ENCODE measurements at places on chromosomes 7 and 10.

DNA sequence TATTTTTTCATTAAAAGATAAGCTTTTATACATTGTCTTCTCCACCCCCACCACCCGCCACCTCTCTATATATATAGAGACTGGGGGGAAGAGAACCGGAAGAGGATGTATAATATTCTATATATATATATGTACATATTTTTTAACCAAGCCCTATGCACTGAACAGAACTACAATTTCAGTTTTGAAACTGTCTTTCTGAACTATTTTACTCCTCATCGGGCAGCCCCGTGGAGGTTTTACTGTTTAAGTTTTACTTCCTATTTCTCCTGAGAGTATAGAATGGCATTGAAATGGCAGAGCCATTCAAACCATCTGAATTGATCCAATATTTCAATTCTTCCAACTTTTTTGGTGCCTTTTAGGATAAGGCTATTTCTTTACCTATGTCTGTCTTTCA is 1047.1 kb downstream of the NRG3 start:
- no peak for DNase-seq

DNA sequence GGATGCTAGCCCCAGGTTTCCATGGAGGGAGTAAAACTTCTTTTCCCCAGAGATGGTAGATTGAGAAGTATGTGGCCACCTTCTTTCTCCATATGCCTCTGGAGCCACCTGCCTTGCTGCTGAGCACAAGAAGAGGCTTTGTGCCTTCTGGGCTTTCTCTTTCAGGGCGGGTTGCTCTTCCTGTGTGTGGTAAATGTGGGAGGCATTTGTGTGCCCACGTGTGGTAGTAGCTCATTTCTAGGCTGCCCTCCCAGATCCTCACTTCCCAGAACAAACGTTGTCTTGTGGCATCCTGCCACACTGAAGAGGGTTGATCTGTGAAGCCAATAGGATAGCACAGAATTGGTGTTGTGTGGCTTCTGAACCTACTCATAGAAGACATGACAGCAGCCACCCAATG is 342.0 kb upstream of the PODXL start:
- no peak for DNase-seq

DNA sequence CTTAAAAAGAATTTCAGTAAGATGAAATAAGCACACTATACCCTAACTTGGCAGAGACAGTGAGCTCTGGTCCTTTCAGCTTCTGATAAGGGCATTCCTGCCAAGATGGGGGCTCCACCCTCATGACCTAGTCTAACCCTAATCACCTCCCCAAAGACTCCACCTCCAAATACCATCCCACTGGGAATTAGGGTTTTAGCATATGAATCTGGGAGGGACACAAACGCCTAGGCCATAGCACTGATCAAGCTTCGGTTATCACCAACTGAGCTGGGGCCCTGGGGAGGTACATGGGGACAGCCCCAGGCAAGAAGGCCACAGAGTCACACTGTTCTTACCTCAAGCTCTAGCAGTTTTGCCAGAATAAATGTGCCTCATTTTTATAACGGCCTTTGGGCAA is 31.4 kb downstream of the PALS2 start:
- DNase-seq: no peak

DNA sequence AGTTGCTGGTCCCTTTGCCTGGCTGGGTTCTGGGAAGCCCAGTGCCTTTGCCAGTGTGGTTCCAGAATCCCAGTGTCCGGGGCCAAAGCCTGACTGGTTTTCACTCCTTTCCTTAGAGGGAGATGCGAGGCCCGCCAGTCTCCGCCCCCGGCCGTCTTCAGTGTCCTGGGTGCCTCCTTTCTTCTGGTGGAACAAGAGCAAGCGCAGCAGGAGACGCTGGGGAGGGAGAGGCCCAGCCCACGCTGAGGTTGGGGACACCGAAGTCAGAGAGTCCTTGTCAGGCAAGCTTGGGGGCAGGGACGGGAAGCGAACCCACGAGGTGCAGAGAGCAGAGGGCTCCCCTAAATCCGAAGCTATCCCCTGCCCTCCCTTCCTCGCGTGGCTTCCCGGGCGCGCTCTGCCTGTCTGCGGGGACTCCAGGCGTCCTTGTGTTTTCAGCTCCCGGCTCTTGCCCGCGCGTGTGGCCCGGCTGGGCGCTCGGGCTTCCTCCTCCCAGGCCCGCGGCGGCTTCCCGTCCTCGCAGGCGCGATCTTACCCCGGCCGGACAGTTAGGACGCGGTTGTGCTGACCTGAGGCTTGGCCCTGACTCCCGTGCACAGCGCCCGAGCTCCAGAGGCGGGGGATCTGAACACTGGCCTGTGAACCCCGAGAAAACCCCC is 60.6 kb upstream of the UBE3C start:
- DNase-seq: no peak

Measured in stimulated activated CD8-positive, alpha-beta memory T cell treated with anti-CD3 and anti-CD28 coated beads, Interleukin-15, amount 100 ng/mL, for 4 hours (primary cell).